ENCODE measurements at places on chromosomes 5 and 9.

DNA sequence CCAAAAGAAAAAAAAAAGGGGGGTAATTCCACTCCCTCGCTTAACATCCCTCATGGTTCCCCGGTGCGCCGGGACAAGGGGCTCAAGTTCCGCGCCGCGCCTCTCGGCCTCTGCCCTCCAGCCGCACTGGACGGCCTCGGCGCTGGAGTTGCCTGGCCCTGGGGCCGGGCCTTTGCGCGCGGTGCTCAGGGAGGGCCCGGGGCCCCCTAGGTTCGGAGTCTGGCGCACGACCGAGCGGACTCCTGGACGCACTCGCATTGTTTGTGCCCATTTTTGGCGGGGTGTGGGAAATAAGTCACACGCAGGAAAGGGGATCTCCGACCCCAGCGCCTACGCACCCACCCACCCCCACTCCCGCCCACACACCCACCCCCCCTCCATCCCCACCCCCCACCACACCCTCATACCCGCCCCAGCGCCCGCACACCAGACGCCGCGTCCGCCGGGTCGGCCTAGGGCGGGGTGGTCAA is 381 bp downstream of the MED22 start:
- peak overlapping the region; percentile 97 for H3K27ac ChIP-seq
- peaks cover 43% of the 10 kb centered on the region for H3K4me1 ChIP-seq
- peak; percentile 55 for DNase-seq
- H3K36me3 ChIP-seq: peaks cover 56% of the 10 kb centered on the region
- H3K27me3 ChIP-seq: peaks cover 3% of the 10 kb centered on the region

DNA sequence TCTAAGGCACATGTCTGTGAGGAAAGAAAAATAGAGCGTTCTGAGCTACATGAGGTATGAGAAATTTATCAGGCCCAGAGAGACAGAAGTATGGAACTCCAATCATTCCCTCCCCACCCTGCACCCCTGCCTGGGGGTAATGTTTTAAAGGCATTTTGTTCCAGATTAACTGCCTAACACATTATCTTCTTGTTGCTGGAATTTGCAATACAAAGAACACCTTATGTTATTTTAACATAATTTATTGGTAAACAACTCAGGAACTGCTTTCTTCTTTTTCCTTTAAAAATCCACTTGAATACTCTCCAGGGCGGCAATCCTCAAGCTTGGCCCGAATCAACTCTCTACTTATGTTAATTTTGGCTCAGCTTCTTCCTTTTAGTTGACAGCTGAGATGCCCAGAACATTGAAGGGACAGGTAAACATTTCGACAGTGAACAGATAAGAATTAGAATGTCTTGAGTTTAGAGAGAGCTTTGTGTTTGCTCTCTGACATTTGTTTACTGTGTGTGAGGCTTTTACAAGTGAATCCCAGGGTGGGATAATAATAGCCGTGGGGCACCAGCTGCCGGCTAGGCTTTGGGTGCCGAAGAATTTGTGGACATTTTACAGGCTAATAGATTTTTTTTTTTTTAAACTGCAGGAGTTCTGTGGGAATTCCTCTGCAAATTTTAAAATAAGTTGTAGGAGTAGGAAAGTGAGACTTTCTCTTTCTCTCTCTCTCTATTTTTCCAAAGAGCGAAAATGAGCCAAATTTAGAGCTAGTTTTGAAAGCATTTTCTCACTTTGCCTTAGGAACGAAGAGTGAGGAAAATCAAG is 96.4 kb upstream of the TAF11L2 start:
- DNase-seq: no peak
- peaks cover 2% of the 10 kb centered on the region for H3K27me3 ChIP-seq
- H3K4me3 ChIP-seq: no peak overlapping the region

DNA sequence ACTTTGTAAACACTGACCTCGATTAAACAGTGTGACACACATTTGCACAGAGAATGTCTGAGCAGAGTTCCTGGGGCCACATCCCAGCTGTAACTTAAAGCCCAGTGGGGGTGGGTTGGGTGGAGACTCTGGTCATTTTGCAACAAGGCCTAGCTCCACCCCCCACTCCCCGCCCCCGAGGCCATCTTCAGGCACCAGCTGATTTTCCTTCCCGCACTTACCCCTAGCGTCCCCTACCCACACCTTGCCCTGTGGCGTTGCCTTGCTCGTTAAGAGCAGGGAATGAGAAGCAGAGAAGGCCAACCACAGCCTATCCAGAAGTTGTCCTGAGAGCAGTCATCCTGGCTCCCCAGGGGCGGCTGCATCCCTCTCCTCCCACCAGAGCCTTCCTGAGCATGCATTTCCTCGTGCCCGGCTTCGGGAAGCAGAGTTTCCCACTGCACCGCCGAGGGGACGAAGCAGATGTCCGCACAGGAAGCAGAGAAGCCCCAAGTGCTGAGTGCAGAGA is 101.7 kb upstream of the SARDH start:
- DNase-seq: no peak
- H3K4me1 ChIP-seq: peaks cover under 1% of the 10 kb centered on the region
- no peak overlapping the region for H3K4me3 ChIP-seq
- no peak overlapping the region for H3K27ac ChIP-seq

- H3K4me3 ChIP-seq: no peak overlapping the region
- H3K27ac ChIP-seq: no peak overlapping the region
- H3K4me1 ChIP-seq: peaks cover 13% of the 10 kb centered on the region
These were observed 18.5 kb downstream of the FBXW2 start for GRCh38 chr9:120774719-120775118.

Measured in activated naive CD8-positive, alpha-beta T cell treated with anti-CD3 and anti-CD28 coated beads, Interleukin-2, amount 50 U/mL, for 24 hours (primary cell).